ENCODE measurements at places on chromosomes 2 and 18. TPM values are rescaled to one million over a fixed set of nuclear protein-coding genes. Genes with fewer than 3 reads are reported as not detected.
A peak's percentile ranks its signal among the peaks of the same experiment; 100 is the strongest.

- no peak for DNase-seq
Observed at GRCh38 chr18:10336749-10337350, 117.6 kb upstream of the APCDD1 start.

- DNase-seq, result no peak
Observed at GRCh38 chr2:64910972-64911433, 78.2 kb upstream of the SLC1A4 start.

DNA sequence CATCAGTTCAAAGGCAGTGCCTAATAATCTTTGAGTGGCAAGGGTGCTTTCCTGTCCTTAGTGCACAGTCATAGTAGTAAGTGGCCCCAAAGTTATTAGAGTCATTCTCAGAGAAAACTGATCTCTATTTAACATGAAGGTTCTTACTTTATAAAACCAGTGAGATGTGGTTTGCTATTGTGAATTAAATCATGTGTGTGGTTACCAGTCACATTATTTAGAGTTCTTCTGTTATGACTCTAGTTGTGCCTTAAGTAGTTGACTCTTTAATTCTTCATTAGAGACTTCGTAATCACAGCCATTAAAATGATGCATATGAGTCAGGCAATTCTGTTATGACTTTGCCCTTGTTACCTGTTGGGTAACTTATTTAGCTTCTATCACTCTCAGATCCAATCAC is 1392.9 kb upstream of the ACVR2A start:
- no peak for DNase-seq

GRCh38 chr18:60062396-60062795 is 162.6 kb downstream of the PMAIP1 start:
- DNase-seq, result no peak

GRCh38 chr2:127679680-127680361 is 4.5 kb upstream of the LIMS2 start:
- no peak for DNase-seq

SLC4A3 gene
- polyA plus RNA-seq, result 14.2 TPM

DNA sequence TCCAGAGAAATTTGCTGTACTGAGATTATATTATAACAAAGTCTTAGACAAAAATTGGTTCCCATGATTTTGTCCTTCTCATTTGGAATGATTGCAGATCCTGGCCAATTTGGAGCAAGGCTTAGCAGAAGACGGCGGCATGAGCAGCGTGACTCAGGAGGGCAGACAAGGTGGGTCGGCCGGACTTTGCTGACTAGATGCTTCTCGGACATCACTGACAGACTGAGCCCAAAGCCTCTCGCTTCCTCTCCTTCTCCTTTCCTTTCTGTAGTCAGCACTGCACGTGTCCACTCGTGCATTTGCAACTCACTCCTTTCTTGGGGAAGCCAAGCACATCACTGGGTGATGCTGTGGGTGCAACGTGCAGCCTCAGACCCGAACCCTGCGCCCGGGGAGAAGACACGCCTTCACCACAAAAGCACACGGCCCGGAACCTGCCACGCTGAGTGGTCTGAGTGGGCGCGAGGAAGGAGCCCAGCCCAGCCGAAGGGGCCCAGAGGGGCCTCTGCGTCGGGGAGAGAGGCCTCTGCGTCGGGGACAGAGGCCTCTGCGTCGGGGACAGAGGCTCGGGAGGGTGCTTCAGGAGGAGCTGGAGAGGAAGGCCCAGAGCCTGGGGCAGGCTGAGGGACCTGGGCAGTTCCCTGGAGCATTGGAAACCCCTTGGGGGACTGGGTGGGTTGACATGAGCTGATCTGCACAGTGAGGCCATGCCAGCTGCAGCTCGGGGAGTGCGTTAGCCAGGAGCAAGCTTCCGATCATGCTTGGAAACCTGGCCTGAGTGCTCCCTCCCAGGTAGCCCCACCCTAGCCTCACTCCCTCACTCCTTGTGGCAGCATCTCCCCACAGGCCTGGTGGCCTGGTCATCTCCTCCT is 61.6 kb downstream of the ADI1 start:
- DNase-seq, result no peak

DNA sequence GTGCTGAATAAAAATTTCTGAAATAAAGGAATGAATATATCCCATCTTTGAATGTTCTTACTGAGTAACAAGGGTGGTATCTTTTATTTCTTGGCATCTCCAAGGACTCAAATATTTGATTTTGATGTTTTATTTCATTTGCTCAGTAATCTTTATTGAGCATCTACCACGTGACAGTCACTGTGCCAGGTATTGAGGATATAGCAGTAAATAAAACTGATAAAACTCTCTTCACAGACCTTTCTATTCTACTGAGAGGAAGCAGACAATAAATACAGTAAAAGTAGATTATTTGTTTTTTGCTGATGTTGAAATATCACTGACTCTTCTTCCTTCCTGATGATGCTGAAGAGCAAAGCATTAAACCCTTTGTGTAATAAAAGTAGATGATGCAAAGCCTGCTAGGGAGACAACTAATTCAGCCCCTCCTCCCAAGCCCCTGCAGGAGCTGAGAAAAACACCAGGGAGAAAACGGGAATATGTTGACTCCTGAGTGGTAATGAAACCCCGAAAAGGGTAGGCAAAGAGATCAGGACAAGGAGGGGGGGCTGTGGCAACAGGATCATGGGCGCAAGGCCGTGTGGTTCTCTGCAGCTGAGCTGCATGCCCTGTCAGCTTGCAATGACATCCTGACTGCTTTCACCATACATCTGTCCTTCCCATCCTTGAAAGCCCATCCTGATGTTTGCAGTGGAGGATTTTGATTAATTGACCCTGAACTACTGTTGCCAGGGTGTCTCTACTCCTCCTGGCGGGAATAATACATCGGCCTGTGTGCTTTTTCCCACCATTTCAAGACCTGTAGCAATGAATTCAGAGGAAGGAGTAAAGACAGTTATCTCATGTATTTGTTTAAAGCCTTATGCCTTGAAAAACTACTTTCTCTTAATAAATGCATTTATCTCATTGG is 117.4 kb downstream of the EML6 start:
- DNase-seq, result no peak

GRCh38 chr2:181682795-181683517 is 2.6 kb upstream of the NEUROD1 start:
- DNase-seq, result no peak

DNA sequence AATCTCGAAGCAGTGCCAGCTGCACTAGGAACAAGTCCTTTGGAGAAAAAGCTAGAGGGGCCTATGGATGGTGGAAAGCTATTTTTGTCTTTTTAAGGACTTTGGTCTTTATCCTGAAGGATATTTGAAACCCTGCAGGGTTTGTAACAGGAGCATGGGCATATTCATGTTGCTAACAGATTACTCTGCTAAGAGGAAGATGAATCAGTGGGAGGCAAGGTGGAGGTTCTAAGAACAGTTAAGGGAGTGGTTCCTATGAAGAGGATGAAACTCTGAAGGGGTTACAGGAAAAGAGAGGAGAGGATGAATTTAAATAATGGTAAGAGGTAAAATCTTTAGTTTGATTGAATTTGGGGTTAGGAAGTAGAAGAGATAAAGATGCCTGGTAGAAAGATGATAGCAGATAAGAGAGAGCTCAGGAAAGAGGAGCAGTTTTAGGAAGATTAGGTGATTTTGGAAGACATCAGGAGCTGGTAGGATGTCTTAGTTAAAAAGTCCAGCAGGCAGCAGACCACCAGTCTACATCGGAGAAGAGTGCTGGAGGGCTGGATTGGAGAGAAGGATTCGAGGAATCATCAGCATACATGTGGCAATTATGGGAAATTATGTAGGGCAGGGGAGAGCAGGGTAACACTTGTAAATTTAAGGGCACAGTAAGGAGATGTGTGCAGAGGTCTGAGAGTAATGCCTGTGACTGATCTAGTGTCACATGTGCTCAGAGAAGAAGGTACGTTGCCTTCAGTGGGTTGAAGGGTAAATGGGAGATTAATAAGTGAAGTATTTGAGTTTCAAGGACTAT is 39.3 kb upstream of the C1GALT1C1L start:
- no peak for DNase-seq

- no peak for DNase-seq
Observed at GRCh38 chr2:9197916-9198315, 8.7 kb upstream of the ASAP2 start.

- DNase-seq, result no peak
Observed at GRCh38 chr18:892316-892715, 12.4 kb upstream of the ADCYAP1 start.

- no peak for DNase-seq
Observed at GRCh38 chr2:12607971-12608370, 108.8 kb upstream of the TRIB2 start.

GRCh38 chr2:83196225-83196624 is 1262.9 kb downstream of the SUCLG1 start:
- DNase-seq, result peak; percentile 28

REEP1 gene
- polyA plus RNA-seq, result 2.5 TPM

GRCh38 chr2:112163541-112163981 is 25.4 kb downstream of the FBLN7 start:
- DNase-seq, result no peak
